ENCODE measurements at places on chromosomes 1 and 21.

GRCh38 chr1:81717230-81717629, 83.5 kb upstream of the ADGRL2 start:
- DNase-seq, result no peak

DNA sequence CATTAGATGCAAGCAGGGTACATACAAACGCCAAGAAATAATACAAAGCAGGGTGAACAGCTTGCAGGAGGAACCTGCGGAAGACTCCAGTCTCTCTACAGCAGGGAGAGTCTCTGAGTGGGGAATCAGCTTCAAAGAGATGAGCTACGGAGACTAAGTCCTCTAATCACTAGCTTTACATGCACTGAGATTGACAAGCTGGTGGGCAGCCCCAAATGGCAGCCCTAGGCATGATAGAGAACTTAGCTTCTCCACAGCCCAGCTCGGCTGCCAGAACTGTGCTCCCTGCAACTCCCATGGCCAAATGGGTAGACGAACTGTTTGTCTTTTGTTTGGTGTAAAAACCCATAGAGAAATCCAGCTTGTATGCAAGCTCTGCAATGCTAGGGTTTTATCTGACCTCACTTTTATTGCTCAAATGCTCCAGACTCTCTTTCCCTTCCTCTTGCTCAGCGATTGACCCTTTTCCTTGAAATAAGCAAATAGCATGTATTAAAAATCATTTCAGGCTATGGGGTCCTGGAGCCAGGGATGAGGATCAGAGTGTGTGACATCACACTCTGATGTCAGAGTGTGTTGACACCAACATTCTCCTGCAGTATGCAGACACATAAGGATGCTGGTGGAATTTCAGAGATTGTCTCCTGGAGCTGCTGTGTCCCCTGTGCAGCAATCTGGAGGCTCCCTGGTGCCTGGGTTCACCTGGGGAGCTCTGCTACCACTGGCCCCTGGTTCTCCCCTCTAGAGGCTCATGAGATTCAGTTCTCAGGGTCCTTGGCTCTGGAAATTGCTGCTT, 238.5 kb downstream of the TTLL7 start:
- DNase-seq, result no peak

- no peak for DNase-seq
Observed at GRCh38 chr1:44040846-44041245, 9.6 kb upstream of the SLC6A9 start.

DNA sequence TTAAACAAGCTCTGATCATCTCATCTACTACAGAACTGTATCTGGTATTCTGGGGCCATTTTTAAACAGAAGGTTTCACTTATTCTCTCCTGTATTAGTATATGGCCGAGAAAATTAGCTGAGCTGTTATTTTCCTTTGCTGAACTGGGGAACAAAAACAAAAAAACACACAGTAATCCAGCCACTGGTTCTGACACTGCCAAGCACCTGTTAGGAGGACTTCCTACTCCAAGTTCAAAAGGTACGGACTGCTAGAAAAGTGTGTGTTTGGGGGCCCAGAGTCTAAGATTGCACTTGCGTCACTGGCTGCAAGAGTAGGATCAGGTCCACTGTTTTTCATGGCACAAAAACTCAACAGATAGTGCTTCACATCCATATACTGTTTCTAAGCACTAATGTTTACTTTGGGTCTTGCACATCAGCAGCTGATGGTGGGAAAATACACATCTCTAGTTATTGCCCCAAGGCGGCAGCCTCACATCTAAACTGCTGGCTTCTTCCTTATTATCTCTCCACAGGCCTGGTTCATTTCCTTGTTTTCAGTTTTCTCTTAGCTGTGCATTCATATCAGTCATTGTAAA, 226.1 kb downstream of the FGGY start:
- DNase-seq, result no peak

DNA sequence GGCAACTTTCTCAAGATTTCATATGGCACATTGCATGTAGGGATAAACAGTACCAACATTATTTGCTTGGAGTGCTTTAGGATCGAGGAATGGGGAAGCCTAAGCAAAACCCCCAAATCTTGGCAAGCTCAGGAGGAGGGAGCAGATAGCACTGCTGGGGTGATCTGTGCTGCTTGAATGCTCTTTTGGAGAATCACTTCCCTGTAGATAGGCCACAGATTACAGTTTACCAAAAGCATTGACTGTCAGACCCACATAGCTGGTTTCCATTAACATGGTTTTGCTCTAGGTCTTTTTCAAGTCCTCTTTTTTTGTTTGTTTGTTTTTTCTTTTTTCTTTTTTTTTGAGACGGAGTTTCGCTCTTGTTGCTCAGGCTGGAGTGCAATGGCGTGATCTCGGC, 36.8 kb downstream of the OR13G1 start:
- no peak for DNase-seq

DNA sequence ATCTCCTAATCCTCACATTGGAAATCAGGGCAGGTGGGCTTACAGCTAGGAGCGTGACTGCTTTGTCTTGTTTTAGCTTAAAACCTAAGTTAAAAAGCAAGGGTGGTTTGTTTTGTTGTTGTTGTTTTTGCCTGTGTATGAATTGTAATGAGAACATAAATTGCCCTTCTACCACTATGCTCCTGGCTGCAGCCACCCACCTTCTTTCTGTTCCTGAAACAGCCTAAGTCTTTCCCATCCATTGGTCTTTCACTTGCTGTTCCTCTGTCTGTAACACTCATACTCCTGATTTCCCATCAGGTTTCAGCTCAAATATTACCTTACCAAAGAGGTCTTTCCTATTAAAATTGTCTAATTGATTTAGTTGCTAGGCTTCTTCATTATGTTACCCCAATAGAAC, 604 bp upstream of the TMEM79 start:
- no peak for DNase-seq

DNA sequence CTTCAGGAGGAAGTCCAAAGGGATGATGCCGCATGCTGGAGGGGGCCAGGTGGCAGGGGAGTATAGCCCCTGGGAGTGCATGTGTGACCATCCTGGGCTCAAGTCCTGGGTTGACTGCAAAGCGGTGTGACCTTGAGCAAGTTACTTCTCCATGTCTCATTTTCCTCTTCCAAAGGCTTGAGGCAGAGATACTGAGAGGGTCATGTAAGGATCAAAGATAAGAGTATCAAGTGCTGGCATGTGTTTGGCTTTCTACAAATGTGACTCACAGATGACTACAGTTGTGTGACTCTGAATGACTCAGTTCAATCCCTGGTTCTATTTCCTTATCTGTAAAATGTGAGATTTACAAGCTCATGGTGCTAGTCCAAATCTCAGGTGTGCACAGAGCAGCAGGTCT, 26.1 kb downstream of the PROK1 start:
- no peak for DNase-seq

GRCh38 chr1:109768335-109768650, 4.6 kb upstream of the EPS8L3 start:
- DNase-seq, result no peak
